ENCODE measurements at places on chromosomes 2 and 18. TPM values are rescaled to one million over a fixed set of nuclear protein-coding genes. Genes with fewer than 3 reads are reported as not detected.

The SULT1C4 gene
- total RNA-seq: not detected

The NT5DC4 gene
- total RNA-seq: not detected

The LRRC30 gene
- total RNA-seq: not detected

The ACMSD gene
- total RNA-seq: not detected

The TMEM37 gene
- not detected for total RNA-seq

DNA sequence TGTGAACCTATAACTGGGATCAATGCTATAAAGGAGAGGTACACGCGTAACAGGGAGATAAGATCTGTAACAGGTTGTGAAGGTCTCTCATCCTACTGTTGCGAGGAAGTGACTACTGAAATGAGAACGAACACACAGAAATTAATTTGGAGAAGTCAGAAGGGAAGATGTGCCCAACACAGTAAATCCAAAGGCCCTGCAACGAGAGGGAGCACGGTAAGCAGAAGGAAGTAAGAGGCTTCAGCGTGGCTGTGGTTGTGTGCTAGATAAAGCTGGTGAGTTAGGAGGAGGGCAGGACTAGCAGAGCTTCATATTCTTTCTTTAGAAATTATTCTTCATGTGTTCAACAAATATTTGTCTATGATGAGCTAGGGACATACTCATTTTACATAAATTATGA lies 2.5 kb upstream of the ATG16L1 start:
- peaks cover 65% of the 10 kb centered on the region for H3K4me1 ChIP-seq
- H3K36me3 ChIP-seq: peaks cover 5% of the 10 kb centered on the region
- peak overlapping the region; percentile 78 for H3K27ac ChIP-seq
- no peak overlapping the region for H3K4me3 ChIP-seq
- no peak for DNase-seq

- no peaks in the 10 kb centered on the region for H3K4me1 ChIP-seq
- H3K27ac ChIP-seq: no peak overlapping the region
- H3K36me3 ChIP-seq: peaks cover 16% of the 10 kb centered on the region
- no peak overlapping the region for H3K4me3 ChIP-seq
- DNase-seq: no peak
These were observed 6.9 kb downstream of the DCTN1 start for GRCh38 chr2:74373221-74373676.

- H3K36me3 ChIP-seq: no peaks in the 10 kb centered on the region
- H3K4me3 ChIP-seq: no peak overlapping the region
- no peaks in the 10 kb centered on the region for H3K4me1 ChIP-seq
- peaks cover 2% of the 10 kb centered on the region for H3K27me3 ChIP-seq
- no peak overlapping the region for H3K27ac ChIP-seq
These were observed 229.5 kb downstream of the ETAA1 start for GRCh38 chr2:67626656-67627055.

- no peak for DNase-seq
- no peaks in the 10 kb centered on the region for H3K4me1 ChIP-seq
- H3K36me3 ChIP-seq: peaks cover 2% of the 10 kb centered on the region
- H3K4me3 ChIP-seq: no peak overlapping the region
These were observed 65.1 kb downstream of the EDAR start for GRCh38 chr2:108923736-108924579.

GRCh38 chr2:170229125-170229524 lies 51.2 kb downstream of the MYO3B start:
- H3K36me3 ChIP-seq: no peaks in the 10 kb centered on the region
- no peak overlapping the region for H3K27ac ChIP-seq
- no peaks in the 10 kb centered on the region for H3K4me1 ChIP-seq
- peaks cover 4% of the 10 kb centered on the region for H3K27me3 ChIP-seq

DNA sequence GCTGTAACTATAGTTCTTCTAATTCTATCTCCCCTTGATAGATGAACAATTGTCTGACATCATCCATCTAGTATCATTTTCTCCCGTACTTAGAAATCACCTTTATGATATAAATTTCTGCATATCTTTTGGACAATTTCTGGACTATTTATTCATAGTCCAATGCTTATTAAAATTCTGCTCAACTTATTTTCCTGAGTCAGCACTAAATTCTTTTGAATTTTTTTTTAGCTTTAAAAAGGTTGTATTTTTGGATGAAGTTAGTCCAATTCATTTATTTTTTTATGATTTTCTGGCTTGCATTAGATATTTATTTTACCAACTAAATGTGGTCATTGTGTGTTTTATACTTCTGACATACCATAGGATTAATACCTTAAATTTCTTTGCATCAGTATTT lies 538.5 kb upstream of the DCC start:
- H3K4me1 ChIP-seq: no peaks in the 10 kb centered on the region
- H3K36me3 ChIP-seq: no peaks in the 10 kb centered on the region
- no peak overlapping the region for H3K27ac ChIP-seq
- H3K27me3 ChIP-seq: no peaks in the 10 kb centered on the region
- DNase-seq: no peak

DNA sequence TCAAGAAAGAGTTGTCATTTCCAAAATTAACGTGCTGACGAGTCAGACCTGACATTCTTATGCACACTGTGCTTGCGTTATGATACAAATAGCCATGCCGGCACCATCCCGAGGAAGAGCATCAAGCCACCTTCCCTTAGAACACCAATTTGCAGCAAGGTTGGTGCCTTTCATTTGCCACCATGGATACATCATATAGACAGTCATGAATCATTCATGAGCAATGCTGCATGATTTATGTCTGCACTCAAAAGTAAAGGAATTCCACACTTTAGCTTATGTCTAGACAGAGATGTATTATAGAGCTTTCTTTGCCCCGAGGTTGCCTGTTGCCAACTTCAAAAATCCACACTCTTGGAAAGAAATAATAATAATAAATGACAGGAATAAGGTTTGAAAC lies 166.9 kb downstream of the VWC2L start:
- H3K36me3 ChIP-seq: no peaks in the 10 kb centered on the region
- no peak overlapping the region for H3K27ac ChIP-seq
- no peak overlapping the region for H3K4me3 ChIP-seq

GRCh38 chr18:76610933-76611749 lies 116.1 kb upstream of the ZNF516 start:
- no peak for DNase-seq
- H3K27ac ChIP-seq: no peak overlapping the region
- no peaks in the 10 kb centered on the region for H3K27me3 ChIP-seq
- H3K36me3 ChIP-seq: no peaks in the 10 kb centered on the region
- no peak overlapping the region for H3K4me3 ChIP-seq

DNA sequence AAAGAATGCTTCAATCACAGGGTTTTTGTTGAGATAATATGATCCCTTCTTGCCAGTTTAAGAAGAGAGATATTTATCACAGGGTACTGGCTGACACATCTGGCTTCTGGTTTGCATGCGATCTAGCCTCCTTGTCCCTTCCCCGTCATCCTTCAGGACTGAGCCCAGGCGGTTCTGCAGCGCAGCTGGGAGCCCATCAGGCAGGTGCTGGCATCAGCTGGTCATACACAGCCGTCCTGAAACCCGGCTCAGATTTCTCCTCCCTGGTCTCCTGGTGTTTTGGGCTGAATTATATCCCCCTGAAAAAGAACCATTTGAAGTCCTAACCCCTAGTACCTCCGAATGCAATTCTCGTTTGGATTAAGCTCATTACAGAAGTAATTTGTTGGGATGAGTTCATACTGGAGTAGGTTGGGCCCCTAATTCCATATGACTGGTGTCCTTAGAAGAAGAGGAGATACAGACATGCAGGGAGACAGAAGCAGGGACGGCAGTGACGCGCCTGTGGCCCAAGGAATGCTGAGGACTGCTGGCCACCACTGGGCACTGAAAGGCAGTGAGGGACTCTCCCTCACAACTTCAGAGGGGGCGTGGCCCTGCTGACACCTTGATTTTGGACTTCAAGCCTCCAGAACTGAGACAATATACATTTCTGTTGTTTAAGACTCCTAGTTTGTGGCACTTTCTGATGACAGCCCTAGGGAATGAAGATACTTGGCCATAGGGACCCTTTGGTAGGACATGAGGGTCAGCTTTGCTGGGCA lies 83.9 kb upstream of the ODC1 start:
- no peaks in the 10 kb centered on the region for H3K4me1 ChIP-seq
- H3K4me3 ChIP-seq: no peak overlapping the region
- H3K27ac ChIP-seq: no peak overlapping the region
- no peak for DNase-seq
- H3K36me3 ChIP-seq: no peaks in the 10 kb centered on the region

DNA sequence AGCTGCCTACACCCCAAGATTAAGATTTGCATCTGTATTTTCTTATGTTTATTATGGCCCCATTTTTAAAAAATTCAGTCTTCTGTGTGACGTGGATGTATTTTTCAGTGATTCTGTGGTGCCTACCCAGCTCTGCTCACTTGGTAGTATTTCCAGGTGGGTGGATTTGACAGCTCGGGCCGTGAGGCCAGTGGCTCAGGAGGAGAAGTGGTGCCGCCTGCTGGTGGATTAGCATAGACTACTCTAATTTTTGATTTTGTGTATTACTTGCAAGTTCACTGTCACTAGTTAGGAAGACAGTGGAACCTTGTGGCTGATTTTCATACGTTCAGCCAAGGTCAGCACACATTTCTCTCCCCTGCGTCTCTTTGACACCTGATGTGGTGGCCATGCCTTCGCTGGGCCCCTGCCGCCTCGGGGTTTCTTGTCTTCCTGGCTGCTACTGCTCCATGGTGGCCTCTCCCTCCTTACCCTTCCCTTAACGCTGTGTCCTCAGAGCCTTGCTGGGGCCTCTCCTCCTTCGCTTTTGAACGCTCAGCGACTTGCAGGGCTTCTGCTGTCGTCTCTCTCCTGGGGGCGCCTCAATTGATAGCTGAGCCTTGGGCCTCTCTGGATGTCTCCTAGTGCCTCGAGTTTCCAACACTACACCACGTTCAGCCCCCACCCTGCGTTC lies 89.4 kb downstream of the DGKD start:
- H3K27ac ChIP-seq: peak overlapping the region; percentile 30
- no peak overlapping the region for H3K4me3 ChIP-seq
- peaks cover 16% of the 10 kb centered on the region for H3K4me1 ChIP-seq

DNA sequence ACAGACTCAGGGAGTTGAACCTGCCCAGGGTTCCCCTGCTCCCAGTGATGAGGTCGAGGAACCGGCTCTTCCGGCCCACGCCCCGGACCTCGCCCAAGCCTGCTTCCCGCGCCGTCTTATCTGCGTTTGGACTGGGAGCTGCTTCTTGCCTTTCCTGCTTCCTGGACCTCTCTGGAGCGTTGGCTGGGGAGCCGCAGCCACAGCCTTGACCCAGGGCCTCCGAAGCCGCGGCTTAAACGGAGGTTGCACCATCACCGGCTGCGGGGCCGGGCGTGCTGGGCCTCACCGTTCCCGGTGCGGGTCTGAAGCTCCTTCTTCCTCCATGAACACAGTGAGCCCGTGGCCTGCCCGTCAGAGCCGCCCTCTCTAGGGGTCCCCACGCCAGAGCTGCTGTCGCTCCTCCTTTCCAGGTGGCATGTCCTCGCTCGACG lies 13.3 kb downstream of the NTSR2 start:
- H3K4me3 ChIP-seq: no peak overlapping the region
- no peak for DNase-seq
- peaks cover under 1% of the 10 kb centered on the region for H3K4me1 ChIP-seq
- H3K36me3 ChIP-seq: no peaks in the 10 kb centered on the region
- no peak overlapping the region for H3K27ac ChIP-seq

GRCh38 chr2:30629866-30630265 lies 177.4 kb downstream of the CAPN13 start:
- no peak for DNase-seq
- H3K27me3 ChIP-seq: no peaks in the 10 kb centered on the region
- H3K27ac ChIP-seq: no peak overlapping the region
- H3K4me1 ChIP-seq: peaks cover 27% of the 10 kb centered on the region
- no peak overlapping the region for H3K4me3 ChIP-seq

DNA sequence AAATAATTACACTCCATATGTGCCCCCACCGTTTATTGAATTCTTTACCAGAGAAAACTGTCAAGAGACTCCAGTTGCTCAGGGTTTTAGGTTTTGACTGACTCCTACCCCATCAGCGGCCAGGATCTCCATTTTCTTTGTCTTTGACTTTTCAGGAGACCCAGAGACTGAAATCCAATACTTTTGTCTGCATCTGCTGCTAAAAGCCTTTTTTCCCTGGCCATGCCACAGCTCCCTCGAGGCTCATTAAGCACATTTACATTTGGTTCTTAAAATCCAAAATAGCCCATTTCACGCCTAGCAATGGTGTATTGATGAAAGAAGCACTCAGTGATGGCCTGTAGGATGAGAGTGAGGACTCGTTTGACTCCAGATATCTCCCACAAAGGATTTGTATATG lies 332.6 kb upstream of the ACVR2A start:
- H3K36me3 ChIP-seq: no peaks in the 10 kb centered on the region
- H3K27me3 ChIP-seq: no peaks in the 10 kb centered on the region
- no peak overlapping the region for H3K27ac ChIP-seq
- H3K4me3 ChIP-seq: no peak overlapping the region

DNA sequence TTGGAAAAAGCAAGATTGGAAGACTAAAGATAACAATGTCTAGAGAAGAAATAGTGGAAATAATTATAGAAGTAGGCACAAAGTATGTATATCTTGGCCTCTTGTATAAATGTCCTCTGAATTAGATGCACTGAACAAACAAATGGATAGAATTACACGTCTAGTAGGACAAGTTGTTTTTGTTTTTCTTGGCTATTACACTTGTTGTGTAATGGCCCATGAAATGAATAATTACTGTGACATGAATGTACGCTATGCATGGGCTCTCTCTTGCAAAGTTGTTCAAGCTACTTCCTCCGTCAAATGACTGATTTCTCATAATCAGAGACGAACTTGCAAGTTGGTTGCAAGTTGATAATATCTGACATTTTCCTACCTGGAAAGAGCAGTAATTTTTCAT lies 126.2 kb downstream of the PDE1A start:
- no peaks in the 10 kb centered on the region for H3K27me3 ChIP-seq
- no peaks in the 10 kb centered on the region for H3K36me3 ChIP-seq
- no peaks in the 10 kb centered on the region for H3K4me1 ChIP-seq
- no peak overlapping the region for H3K4me3 ChIP-seq
- no peak overlapping the region for H3K27ac ChIP-seq
- DNase-seq: no peak

GRCh38 chr2:130834931-130835765 lies 1.6 kb upstream of the ARHGEF4 start:
- no peak overlapping the region for H3K4me3 ChIP-seq
- peaks cover 42% of the 10 kb centered on the region for H3K27me3 ChIP-seq
- no peaks in the 10 kb centered on the region for H3K36me3 ChIP-seq
- H3K27ac ChIP-seq: no peak overlapping the region
- DNase-seq: no peak

DNA sequence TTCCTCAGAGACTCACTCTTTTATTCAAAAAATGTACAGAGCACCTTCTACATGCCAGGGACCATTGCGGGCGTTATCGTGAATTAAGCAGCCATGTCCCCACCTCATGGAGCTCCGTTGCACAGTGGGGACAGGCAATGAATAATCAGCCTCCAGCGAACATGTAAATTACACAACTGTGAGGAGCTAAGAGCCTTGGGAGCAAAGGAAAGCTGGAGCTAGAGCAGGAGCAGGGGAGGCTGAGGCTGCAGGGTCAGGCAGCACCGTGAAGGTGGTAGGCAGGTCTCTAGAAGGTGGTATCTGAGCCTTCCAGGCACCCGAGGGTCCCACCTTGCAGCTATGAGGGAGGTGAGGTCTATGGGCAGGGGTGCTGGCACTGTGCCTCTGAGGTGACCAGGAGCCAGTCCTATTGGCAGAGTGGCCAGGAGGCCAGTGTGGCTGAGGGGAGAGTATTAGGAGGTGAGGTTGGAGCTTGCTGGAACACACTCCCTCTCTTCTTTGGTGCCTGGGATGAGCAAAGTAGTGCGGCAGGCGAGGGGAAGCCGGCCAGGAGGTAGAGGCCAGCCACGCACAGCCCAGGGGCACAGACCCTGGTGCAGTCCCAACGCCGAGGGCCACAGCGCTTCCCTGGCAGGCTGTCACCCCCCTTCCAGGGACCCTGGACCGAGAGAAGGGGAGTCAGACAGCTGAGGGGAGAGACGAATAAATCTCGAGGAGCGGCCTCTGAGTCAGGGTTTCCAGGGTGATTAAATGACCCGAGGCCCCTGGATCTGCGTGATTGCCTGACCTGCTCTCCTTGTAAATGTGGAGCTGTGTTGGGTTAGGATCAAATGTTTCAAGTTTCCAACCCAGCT lies 167.3 kb downstream of the SEPTIN10 start:
- H3K27me3 ChIP-seq: no peaks in the 10 kb centered on the region
- no peaks in the 10 kb centered on the region for H3K4me1 ChIP-seq
- DNase-seq: no peak
- no peak overlapping the region for H3K4me3 ChIP-seq

Data from activated naive CD4-positive, alpha-beta T cell treated with anti-CD3 and anti-CD28 coated beads for 36 hours (primary cell).